ENCODE measurements at places on chromosomes 12 and 14. TPM values are rescaled to one million over a fixed set of nuclear protein-coding genes. Genes with fewer than 3 reads are reported as not detected.
A peak's percentile ranks its signal among the peaks of the same experiment; 100 is the strongest.

DNA sequence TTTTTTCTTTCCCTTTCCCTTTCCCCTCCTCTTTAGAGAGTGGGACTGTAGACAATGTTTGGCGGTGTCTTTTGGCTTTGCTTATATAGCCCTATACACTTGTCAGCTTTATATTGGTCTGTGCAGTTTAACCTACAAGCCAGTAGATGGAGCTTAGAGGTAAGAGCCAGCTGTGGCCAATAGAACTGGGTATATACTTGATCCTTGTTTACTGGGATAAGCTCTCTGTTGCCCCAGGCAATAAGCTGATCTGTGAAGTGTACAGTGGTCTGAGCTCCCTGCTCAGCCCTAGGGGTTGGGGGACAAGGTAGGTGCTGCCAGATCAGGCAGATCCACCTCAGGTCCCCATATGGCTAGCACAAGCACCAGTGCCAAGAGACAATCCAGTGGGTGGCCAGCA, 434.1 kb downstream of the NOVA1 start:
- DNase-seq: no peak

Gene NKX2-8
- not detected for total RNA-seq

- DNase-seq: no peak
These were observed 20.9 kb upstream of the CNIH1 start for GRCh38 chr14:54462048-54462447.

GRCh38 chr12:111157486-111157885, 211.4 kb downstream of the PHETA1 start:
- DNase-seq: no peak

Gene SYNDIG1L
- total RNA-seq: not detected

DNA sequence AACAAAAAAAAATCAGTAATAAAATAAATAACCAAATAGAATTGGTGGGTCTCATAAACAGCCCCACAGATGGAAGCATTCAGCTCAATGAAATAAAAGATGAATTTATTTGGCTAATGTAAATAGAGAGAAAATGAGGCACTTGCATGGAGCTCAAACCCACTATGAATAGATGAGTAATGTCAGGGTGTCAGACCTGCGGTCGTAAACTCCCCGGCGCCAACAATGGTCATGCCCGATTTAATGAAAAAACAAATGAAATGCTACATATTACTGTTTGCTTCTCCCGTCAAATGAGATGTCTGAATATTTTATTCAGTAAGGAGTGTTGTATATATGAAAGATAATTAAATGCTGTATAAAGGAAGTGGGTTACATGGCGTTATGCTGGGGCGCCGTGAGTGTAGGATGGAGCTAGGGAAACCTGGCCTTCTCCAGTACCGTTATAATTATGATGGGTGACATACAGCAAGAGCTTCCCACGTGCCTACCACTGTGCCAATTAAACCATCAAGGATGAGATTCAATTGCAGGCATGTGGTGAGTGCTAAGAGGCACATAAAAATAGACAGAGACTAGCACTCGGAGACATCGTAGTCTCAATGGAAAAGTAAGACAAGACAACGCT, 648.1 kb downstream of the BCL11B start:
- no peak for DNase-seq

DNA sequence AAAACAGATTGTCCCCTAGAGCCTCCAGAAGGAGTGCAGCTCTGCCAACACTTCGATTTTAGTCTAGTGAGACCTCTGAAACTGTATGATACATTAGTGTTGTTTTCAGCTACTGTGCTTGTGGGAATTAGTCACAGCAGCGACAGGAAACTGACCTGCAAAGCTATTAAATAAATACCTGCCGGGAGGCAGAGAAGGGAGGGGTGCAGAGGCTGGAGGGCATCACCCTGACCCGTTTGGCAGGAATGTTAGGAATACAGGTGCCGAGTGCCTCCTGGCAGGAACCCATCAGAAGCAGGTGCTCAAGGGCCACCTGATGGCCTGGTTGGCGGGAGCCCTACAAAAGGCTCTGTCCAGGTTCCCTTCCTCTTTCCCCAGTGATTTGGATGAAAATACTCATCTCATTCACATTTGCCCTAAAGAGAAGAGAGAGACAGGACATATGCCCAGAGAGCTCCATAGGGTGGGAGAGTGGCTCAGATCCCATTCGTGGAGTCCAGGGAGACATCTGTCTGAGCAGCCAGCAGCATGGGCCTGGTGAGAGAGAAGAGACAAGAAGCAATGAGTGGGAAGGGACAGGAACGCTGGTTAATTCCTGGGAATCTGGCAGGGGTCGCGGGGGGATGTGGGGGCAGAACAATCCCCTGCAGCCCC, 44.6 kb downstream of the C14orf132 start:
- no peak for DNase-seq

GRCh38 chr12:20527417-20528163, 159.3 kb downstream of the PDE3A start:
- DNase-seq: no peak

Gene RIN3
- 20.2 TPM for total RNA-seq

GRCh38 chr12:1920971-1921370, 2.5 kb upstream of the CACNA2D4 start:
- peak; percentile 43 for DNase-seq

DNA sequence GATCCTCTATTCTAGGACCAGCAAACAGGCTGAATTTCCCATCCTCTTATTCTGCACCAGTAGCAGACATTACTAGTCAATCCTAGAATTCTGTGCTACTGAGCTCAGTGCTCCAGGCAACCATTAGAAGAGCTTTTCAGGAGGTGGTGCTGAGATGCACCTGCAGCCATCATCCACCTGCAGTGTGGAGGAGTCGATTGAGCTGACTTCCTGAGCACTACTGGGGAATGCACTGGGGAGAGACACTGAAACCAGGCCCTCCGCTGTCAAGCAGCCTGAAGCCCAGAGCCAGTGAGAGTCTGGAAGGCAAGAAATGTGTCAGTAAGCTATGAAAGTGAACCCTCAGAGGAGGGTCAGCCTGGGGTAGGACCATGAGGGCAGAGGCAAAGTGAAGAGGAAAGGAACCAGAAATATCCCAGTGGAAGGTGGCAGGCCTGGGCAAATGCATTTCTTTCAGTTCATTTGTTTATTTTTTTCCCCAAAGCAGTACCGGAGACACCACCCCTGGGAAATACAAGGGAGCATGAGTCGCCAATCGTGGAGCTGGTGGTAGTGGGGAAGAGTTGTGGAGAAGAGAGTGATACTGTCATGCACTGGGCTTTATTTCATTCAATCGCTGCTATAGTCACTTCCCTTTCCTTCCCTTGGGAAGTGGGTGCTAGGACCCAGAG, 23.0 kb upstream of the SERPINA4 start:
- no peak for DNase-seq

DNA sequence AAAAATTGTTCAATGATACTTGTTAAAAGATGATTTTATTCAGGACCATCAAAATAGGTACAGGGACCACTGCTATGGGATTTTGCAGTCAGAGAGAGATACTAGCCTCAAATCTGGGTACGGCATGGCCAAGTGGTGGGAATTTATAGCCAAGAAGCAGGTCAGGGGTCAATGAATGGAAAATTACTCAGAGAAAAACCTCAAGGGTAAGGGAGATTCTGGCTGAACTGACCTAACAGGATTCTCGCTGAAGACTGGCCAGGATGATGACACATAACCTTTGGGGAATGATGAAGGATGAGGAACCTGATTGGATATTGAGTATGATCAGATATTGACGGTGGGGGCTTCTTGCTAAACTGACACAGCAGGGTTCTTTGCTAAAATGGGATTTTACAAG, 32.7 kb downstream of the DEPDC4 start:
- DNase-seq: no peak

Gene STXBP6
- 0.98 TPM for total RNA-seq

Gene CEBPE
- total RNA-seq: not detected

Gene TMEM229B
- 0.93 TPM for total RNA-seq

All from left lobe of liver (tissue), 2 donors.